ENCODE measurements at places on chromosomes 16 and 17.

DNA sequence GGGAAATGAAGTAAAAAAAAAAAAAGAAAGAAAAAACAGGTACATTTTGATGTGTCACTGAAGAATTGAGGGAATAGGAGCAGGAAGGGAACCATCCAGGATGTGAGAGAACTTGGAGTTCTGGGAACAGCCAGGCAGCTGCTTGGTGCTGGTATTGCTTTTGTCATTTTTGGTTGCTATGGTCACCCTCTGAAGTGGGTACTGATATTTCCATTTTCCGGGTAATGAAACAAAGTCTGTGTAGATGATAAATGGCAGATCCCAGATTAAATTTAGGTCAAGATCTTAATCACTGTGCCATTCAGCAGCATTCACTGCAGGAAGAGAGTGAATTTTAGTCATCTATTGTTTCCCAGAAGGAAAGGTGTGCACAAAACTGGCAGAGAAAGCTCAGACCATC lies 93.6 kb downstream of the ABCA8 start:
- DNase-seq: no peak

DNA sequence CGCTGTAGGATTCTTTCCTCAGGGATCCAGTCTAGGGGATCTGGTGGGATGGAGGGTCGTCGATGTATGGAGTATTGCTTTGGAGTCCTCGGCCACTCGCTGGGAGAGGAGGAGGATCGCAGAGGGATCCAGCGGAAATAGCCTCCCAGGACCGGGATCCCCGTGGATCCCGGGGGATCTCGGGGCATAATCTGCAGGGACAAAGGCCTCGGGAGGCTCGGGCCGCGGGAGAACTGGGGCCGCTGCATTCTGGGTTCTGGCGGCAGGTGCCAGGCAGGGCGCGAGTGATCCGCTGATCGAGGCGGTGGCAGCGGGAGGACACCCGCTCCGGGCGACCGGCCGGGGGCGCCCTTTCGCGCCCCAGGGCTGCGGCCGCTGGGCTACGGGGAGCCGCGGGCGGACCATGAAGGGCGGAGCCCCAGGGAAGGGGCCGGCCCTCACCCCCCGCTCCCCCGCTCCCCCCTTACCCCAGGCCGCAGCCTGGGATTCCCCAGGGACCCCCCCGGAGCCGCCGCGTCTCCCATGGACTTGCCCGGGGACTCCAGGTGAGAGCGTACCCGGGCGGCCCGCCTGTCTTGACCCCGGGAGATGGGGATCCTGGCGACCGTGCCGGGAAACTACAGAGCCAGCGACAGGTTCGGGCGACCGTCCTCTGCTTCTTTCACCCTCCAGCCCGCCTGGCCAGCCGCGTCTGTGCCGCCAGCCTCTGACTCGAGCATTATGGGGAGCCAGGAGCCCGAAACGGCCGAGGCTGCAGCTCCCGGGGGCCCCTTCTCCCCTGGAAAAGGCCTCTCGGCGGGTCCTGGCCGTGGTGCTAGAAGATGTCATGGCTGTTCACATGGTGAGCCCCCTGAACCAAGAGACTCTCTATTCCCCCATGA lies 604 bp downstream of the PRR14 start:
- DNase-seq: peak; percentile 57

DNA sequence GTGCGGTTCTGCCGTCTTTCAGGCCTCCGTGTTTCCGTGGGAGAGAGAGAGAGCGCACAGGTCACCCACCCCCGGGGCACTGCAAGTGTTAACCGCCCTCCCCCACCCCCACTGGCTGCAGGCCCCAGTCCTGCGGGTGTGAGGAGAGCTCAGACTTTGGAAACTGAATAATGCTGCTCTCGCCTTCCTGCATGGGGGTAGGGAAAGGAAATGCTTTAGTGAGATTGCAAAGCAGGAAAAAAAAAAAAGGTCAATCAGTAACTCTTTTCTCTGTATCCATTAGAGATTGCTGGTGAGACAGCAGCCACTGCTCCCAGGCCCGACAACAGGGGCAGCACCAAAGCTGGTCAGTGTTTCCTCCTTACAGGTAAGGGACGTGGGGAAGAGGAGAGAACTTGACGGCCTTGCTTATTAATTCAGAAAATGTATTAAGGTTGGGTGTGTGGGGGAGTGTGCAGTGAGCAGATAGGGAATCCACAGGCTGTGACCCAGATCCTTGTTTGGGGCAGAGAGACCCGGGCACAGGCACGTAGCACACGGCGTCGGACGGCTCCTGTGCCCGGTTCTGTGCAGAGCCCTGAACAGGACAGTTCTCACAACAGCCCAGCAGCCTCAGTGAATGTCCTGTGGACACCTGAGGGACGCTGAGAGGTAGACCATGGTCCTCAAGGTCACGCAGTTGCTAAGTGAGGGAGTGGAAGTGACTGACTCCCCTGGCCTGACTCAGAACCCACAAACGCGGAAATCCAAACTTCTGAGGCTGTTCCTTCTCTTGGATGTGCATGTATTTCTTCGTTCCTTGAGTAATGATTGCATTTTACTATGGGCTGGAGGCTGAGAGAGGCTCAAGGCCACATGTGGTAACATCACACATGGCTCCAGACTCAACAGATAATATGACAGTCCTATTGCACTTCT lies 156.5 kb downstream of the FOXL1 start:
- no peak for DNase-seq

GRCh38 chr17:36609498-36609862 lies 8.1 kb downstream of the MRM1 start:
- no peak for DNase-seq

- DNase-seq: no peak
Measured at GRCh38 chr17:33640629-33641028, 347.5 kb upstream of the ASIC2 start.

Data from activated CD4-positive, alpha-beta T cell treated with anti-CD3 and anti-CD28 coated beads, Interleukin-2, amount 50 U/mL, for 4 hours (primary cell).